ENCODE measurements at places on chromosomes 1 and 21.

DNA sequence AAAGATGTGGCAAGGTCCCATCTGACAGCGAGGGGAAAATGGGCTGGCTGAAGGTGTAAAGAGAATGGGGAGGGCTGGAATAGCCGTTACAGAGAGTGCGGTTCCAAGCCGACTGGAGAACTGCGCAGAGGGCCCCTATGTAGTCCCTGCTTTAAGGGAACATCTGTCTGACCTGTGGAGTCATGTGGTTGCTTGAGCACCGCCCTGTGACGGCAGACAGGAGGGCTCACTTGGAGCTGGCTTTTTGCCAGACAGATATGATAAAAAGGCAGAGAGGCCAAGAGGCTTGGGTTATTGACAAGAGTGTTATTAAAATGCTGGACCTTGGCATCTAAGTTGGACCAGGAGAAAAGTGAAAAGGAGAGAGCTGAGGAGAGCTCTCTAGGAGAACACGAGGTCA, 5.9 kb upstream of the PTPRF start:
- DNase-seq: no peak

- no peak for DNase-seq
Measured at GRCh38 chr1:219085082-219085481, 88.6 kb upstream of the LYPLAL1 start.

DNA sequence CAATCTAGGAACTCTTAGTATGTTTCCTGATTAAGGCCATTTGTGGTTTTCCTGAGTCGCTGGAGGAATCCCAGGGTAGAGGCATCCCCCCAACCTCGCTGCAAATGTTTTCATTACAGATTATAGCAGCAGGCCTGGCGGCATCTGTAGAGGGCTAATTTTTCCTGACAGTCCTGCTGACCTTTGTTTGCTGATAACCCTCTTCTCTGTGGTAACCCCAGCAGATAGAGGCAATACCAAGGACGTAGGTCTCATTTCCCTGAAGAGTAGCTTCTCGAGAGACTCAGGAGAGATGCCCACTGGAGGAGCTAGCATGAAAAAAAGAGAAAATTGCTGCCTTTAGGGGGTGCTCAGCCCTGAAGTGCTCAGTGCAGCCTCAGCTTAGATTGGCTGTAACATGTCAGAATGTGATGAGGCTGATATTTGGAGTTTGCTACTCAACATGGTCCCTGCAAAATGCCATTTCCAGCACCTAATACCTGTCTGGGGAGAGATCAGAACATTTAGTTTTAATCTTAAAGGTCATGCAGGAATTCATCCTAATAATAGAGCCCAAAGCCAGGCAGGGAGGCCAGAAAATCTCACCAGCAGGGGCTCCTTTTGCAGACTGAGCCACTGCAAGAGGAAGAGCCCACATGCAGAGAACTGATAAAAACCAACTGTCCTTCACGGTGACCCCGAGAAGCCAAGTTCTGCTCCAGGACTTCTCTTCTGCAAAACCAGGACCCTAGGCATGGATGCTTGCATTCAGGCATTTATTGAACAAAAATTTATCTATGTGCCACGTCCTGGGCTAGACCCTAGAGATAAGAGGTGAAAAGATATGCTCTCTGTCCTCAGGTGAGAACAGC, 184.5 kb downstream of the KAZN start:
- DNase-seq: no peak

DNA sequence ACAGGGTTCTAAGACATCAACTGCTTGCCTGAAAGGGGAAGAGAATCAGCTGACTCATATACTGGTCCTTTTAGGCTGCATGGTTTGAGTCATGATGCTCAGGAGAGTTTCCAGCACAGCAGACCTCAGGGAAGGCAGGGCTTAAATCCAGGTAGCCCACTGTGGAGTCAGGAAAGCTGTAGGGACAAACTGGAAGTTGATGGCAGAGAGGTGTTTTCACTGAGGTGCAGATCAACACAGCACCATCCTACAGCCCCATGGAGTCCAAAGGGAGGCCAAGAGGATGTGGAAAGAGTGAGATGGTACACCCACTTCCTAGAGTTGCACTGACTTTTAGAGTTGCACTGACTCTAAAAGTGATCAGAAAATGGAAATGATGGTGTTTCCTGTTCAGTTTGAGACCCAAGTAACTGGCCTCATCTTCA, 252.4 kb upstream of the DUSP10 start:
- DNase-seq: no peak

- DNase-seq: no peak
Measured at GRCh38 chr1:63322114-63322943, at the start of gene FOXD3. FOXD3 (plus strand) TSS chr1:63322567; CDS start chr1:63323059, 492 bp downstream.

GRCh38 chr1:84773195-84773594, 82.9 kb upstream of the SSX2IP start:
- no peak for DNase-seq

DNA sequence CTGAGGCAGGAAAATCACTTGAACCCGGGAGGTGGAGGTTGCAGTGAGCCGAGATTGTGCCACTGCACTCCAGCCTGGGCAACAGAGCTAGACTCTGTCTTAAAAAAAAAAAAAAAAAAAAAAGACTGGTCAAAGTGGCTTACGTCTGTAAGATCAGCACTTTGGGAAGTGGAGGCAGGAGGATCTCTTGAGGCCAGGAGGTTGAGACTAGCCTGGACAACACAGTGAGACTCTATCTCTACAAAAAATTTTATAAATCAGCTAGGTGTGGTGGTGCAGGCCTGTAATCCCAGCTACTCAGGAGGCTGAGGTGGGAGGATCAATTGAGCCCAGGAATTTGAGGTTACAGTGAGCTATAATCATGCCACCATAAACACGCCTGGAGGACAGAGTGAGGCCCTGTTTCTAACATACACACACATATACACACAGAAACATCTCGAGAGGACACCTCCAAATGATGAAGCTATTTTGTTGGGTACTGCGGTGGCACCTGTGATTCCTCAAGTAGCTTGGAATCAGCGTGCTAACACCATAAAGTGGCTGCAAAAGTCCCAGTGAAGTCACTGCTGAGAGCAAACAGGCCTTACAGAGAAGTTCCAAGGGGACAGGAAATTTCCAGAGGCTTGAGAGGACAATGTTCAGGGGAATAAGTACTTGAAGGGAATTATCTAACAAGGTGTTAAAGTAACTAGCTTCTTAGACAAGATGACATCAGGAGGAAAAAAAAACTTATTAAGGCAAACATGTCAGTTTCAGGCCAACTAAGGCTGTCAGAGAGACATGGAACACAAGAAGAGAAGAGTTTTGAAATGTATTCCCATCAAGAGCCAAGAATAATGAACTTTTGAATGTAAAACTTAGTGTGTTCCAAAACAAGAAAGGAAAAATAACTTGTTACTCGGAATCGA, 1.3 kb downstream of the NADK start:
- DNase-seq: no peak

DNA sequence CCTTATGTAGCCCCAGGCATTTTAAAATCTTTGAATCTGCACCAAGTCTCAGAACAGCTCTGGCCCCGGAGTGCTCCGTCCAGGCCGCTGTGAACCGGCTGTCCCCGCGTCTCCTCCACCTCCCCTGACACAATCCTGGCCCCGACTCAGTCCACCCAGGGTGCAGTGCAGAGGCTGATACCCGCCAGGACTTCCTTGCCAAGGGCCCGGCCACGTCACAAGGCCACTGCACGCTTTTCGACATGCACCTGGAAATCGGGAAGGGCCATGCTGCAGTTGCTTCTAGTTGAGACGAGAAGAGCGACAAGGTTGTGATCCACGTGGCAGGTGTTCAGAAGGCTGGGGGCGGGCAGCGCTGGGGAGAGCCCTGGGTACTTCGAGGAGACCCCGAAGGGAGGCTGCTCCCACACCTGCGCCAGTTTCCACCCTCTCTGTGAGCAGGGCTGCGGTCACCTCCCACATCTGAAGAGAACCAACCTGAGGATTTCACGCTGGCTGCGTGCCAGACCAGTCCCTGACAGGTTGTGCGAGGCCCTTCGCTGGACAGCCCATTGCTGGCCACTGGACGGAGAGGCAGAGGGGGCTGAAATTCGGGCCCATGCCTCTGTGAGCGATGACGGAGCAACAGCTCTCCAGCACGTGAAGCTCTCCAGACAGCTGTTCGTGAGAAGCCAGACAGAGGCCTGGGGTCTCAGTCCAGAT, 6.7 kb downstream of the VWA1 start:
- no peak for DNase-seq

DNA sequence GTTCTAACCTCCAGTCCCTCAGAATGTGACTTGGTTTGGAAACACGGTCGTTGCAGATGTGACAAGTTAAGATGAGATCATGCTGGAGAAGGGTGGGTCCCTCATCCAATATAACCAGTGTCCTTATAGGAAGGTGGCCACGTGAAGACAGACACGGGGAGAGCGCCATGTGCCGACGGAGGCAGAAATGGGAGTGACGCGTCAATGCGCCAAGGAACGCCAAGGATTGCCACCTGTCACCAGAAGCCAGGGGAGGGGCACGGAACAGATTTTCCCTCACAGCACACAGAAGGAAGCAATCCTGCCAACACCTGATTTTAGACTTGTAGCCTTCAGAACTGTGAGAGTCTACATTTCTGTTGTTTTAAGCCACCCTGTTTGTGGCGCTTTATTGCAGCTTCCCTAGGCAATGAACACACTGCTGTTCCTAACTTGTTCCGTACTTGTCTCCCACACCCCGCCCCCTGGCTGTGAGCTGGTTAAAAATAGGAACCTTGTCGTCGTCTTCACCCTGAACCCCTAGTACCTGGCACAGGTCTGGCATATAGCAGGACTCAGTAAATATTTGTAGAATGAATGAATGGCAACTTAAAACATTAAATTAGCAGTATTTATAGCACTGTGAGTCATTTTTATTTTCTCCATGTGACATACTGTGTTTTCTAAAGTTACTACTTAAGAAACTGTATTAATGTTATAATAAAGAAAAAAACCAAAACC, 14.2 kb downstream of the RIMS3 start:
- no peak for DNase-seq

Measured in HS-27A (cell line).